AG04450 (cell line): ENCODE measurements at places on chromosomes 7 and 10.

DNA sequence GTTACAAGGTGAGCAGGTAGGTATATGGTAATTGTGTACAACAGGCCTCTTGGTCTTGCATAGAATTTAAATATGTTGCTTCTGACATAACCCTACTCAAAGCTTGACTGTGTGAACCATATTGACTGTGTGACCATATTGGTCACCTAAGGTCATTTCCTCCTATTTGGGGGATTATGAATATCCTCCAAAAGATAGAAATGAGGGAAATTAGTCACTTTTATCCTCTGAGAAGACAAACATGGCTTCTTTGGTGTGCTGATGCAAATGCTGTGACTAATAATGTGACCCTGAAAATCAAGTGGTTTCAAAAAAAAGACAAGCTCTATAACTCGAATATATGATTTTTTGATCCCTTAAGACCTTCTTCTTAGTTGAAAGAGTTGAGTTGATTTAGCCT, 27.9 kb downstream of the IFIT5 start:
- DNase-seq, result no peak

GRCh38 chr7:3274131-3274530, 26.9 kb upstream of the SDK1 start:
- DNase-seq, result no peak

DNA sequence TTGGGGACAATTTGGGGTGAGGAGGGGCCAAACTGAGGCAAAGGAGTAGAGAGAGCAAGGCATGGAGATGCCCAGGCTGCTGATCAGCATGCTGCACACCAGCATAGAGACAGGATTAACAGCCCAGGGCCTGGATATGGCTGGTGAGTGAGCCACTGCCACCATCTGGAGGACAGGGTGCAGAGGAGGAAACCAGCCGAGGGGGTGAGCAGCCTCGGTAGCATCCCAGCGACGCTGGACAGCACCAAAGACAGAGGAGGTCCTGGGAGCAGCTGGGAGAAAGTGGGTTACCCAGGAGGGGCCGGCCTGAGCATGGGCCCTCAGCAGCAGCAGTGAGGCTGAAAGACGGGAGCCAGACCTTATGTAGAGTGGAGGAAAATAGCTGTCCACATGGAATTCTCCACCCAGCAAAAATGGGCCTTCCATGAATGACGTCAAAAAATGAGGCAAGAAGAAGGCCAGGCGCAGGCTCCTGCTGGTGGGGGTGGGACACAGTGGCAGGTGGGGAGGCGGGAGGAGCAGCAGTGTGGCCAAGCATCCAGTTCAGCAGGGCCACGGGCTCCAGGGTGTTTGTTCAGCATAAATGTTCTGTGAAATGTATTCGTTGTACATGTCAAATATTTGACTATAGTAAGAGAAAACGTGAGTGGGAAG, 16.7 kb downstream of the RET start:
- no peak for DNase-seq

- no peak for DNase-seq
Measured at GRCh38 chr10:62073429-62073828, 171.9 kb downstream of the ARID5B start.

DNA sequence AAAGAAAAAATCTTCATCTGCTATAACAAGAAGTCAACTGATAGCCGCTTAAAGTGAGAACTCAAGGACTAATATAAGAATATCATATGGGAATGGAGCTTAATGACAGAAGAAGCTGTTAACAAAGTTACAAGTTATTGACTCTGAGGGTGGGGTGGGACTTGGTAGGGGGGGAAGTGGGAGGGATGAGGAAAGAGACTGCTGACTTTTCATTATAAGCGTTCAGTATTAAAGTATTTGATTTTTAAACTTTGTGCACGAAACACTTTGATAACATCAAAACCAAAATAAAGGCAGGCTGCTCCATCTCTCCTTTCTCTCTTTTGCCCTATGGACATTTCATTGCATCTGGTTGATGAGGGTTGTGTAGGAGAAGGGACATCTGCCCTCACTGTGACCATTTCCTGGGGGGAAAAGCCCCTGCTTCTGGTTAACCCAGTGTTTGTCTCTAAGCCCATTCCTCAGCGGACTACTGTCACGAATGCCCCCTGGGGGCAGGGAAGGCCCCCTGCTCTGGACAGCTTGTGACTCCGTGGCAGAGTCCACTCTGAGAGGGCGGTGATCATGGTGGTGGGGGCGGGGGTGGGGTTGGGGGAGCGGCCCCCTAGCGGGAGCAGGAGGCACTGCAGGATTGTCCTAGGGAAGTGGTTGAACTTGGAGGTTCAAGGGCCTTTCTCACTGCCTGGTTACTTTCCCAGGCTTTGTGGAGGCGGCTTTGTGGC, 17.4 kb downstream of the SLC13A4 start:
- no peak for DNase-seq

GRCh38 chr10:107718864-107719263, 554.4 kb upstream of the SORCS1 start:
- DNase-seq, result no peak

GRCh38 chr10:77836299-77836820, 90.2 kb downstream of the DLG5 start:
- no peak for DNase-seq

- no peak for DNase-seq
Measured at GRCh38 chr10:129331839-129332220, 135.2 kb upstream of the MGMT start.

DNA sequence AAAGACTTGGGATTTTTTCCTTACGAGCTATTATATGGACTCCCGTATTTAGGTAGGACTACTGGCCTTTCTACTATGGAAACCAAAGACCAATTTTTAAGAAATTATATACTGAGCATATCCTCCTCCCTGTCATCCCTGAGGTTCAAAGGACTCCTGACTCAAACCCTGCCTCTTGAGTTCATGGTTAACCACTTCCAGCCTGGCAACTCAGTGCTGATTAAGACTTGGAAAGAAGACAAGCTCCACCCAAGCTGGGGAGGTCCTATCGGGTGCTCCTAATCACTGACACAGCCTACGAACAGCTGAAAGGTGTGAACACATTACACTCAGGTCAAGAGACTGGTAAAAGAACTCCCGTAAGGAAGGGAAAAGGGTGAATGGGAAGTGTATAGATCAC, 66.8 kb downstream of the LYZL2 start:
- no peak for DNase-seq
